GM19239 (cell line): ENCODE measurements at places on chromosomes 3 and 15.

GRCh38 chr3:52044869-52045619 is 11.3 kb downstream of the DUSP7 start:
- no peak for DNase-seq

GRCh38 chr15:35319354-35319753 is 226.6 kb downstream of the DPH6 start:
- no peak for DNase-seq

DNA sequence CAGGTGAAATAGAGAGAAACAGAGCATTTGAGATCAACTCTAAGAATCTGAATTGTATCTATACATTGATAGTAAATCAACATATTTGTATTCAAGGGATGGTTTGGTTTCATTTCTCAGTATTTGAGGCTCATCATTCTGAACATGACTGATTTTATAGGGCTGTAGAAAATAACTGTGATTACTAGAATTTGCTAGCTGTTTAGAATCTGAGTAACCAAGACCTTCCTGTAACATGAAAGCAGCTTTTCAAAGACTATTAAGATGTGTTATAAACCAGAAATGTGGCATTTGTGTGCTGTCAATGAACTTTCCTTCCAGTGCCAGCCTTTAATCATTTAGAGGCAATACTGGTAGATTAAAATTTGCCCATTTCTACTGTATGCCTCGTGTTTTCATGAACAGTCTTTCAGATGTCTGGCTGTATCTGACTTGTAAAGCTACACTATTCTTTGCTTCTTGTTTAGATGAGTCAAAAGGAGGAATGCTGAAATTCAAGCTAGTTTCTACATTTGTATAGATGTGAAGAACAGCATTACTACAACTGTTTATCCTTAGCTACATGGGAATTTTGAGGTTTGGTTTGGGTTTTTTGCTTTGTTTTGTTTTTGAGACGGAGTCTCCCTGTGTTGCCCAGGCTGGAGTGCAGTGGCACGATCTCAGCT is 137.3 kb upstream of the BHLHE40 start:
- DNase-seq: no peak

DNA sequence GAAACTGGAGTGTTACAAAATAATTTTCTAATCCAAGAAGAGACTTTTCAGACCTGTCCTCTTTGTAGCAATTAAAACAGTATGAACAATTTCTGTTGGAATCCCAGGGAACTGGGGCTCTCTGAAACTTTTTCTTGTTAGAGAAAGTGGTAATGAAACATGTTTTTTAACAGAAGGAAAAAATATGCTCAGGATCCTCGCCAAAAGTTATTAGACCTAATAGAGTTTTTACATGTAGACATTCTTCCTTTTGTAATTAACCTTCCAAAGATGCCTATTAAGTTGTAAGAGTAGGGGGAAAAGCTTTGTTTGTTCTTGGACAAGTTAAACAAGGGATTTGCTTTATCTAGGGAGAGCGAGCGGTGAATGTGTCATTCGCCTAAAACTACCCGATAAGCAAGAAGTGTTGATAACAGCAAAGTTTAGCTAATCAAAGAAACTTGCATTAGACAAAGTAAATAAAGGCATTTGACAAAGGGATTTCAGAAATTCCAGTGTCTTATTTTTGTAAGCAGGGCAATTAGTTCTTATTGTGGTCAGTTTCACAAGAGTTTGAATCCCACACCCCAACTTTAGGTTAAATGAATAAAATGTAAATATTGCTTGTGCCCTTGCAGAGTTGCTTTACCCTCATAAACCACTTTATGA is 2.3 kb downstream of the RARB start:
- no peak for DNase-seq

GRCh38 chr3:176971613-176972174 is 225.6 kb downstream of the TBL1XR1 start:
- DNase-seq: no peak
